GF-D8 (cell line): ENCODE measurements at places on chromosomes 6 and 20.
A peak's percentile ranks its signal among the peaks of the same experiment; 100 is the strongest.

DNA sequence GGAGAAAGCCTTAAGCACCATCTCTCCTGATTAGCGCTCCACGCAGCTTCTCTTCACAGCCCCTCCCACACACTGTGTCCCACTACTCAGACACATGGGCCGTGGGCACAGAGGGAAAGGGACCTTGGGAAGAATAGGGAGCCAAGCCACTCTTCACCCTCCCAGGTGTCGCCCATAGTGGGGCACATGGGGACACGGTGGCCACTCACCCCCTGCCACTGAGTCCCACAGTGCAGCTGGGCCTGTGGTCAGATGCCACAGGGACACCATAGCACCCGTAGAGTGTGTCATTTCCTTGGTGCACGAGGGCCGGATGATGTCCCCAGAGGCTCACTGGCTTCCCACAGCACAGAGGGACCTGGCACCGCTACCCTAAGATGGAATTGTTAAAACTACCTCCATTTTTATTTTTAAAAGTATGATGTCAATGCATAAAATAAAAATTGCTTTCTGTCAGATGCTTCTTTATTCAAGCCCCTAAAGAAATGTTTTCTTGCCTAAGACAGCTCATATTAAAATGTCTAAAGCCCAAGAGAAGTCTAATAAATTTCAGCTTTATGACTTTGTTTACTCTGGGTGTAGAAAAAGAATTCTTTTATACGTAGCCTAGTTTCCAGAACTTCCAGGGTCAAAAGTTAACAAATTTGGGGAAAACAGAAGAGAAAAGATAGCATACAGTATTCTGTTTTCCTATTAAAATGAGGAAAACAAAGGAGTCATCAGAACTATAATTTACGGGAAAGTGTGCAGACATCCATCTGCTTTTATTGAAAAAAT lies 191.0 kb upstream of the SNX9 start:
- DNase-seq, result peak; percentile 27

- no peak for DNase-seq
Measured at GRCh38 chr6:37650071-37650481, 47.6 kb downstream of the MDGA1 start.

DNA sequence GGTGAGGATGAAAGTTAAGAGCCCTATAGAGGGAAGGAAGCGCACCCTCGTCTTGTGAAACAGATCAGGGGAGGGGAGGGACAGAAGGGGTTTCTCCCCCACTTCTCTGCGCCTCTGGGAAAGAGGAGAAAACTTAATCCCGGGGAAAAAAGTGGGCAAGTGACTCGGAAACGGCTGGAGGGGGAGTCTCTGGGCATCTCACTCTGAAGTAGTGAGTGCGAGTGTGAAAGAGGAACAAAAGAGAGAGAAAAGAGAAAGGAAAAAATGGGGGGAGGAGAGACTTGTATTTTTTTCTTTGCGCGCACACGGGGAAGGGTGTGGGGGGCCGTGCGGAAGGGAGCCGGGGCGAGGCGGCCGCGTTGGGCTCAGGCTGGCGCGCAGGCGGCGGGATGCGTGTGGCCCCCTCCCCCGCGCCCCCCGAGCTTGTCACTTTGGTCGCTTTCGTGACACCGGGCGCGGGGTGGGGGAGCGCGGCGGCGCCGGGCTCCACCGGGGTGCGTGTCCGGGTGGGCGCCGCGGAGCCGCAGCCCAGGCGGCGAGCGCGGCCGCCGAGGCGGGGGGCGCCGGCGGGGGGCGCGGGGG lies 454 bp downstream of the L3MBTL3 start:
- DNase-seq, result no peak

DNA sequence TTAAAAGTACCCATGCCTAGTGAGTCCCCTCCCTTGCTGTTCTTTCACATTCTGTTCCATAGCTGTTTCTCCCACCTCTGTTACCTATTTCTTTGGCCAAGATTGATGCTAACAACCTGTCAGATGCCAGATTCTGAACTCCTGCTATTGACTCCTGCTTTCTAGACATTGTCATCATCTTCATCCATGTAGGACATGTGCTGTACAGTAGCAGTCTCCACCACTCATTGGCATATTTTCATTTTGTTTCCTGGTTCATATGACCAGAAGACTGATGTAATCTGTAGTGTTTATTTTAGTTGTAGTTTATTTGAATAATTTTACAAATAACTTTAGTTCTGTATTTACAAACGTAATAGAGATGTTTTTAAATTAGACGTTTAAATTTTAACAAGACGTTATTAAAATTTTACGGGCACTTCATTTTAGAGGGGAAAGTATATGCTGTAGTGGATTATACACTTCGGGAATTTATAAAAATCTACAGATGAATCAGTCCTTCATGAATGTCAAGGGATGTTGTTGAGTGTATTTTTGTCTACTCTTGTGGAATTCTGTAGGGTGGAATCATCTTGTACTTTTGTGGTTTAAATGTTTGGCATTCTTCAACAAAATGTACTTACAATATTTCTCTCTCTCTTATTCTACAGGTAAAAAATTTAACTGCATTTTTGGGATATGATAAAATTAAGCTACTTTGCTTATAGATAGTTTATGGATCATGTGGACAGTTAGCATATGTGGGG lies 34.1 kb downstream of the TRMT11 start:
- no peak for DNase-seq

DNA sequence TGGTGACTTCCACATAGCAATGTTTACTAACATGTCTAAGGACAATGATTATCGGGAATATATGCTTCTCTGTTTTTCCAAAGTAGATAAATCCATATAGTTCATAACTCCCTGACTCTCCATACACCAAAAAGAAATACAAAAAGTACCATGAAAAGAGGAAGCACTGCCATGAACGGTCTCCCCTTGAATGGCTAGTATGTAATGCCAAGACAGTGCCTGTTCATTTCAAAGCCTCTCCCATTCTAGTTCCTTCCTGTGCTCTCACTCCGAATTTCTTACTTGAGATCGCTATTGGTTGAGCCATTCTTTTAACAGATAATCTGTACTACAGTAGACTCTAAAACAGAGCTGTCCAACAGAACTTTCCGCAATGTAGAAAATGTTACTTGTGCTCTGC lies 54.8 kb upstream of the EDN1 start:
- no peak for DNase-seq

GRCh38 chr20:33825340-33826269 lies 14.5 kb downstream of the CHMP4B start:
- DNase-seq, result no peak

DNA sequence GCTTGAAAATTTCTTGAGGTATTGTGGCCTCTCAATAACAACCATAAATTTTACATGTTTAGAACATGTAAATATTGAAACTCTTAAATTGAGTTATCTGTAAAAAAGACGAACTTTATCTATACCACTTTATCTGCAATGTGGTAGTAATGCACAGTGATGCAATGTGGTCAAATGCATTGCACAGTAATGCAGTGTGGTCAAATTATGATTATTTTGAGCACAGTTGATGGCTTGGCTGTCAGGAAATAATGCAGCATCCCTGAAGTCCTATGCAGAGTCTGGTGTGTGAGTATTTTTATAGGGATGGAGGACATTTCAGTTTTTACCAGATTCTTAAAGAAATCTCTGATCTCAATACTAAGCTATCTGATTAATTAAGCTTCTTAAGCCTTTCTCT lies 5.1 kb downstream of the TTK start:
- no peak for DNase-seq

- no peak for DNase-seq
Measured at GRCh38 chr20:40821429-40821828, 132.4 kb upstream of the MAFB start.

GRCh38 chr20:20823476-20823881 lies 111.0 kb upstream of the RALGAPA2 start:
- DNase-seq, result no peak

DNA sequence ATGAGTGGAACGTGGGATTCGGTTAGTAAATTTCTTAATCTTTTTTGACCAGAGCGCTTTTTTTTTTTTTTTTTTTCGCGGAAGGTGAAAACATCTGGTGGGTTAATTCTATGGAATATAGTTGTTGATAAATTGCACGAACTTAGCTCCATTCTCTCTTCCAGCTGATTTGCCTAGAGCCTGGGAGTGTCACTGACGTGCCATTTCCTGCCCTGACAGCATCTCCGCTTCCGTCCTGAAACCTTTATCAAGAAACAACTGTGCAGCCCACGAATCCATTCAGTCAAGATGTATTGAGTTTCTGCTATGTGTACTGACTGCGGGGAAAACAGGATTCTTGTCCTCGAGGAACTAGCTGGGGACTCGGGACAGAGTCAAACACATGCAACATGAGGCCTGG lies 59.5 kb upstream of the TGM3 start:
- no peak for DNase-seq

GRCh38 chr6:163412801-163413344 lies 1.6 kb upstream of the QKI start:
- no peak for DNase-seq

DNA sequence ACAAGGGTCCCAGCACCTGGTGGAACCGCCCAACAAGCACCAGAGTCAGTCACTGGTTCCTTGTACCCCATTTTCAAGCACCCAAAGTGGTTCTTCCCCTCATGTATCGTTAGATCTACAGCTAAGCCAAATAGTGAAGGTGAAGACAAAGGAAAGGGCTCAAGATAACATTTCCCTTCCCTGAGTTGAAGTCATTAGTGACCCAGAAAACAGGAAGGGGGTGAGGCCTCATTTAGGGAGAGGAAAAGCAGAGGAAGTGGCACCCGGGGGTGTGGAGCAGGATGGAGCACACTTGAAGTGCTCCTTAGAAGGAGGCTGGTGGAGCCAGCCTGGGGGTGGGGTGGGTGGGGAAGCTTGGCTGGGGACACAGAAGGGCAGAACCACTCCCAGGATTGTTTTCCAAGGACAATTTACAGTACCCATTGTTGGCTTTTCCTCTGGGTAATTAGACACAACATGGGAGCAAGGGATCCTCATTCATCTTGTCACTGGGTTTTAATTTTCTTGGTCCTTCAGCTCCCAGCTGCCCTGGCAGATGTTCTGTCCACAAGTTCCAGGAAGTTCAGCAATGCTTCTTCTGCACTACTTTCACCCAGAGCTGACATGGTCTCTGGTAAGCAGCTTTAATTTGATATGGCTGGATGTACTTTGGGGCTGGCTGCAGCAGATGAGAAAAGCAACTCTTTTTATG lies 73.3 kb upstream of the CD93 start:
- peak; percentile 72 for DNase-seq

GRCh38 chr6:170516783-170517616 lies 36.1 kb downstream of the PSMB1 start:
- peak; percentile 51 for DNase-seq

GRCh38 chr6:93790981-93791380 lies 371.6 kb upstream of the EPHA7 start:
- DNase-seq, result no peak

DNA sequence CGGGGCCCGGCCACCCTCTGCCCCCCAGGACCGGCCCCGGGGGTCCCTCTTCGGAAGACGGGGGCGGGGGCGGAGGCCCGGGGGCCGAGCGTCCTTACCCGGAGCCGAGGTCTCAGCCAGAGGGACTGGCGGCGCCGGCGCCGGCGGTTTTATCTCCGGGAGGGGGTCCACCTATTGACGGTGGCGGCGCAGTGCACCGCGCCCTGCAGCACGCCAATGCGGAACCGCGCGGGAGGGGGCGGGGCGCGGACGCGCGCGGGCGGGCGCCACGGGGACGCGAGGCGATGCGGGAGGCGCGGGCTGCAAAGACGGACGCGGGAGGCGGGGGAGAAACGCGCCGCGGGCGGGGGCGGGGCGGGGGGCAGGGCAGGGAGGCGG lies at the start of gene EEF1A2:
Gene EEF1A2, minus strand, starts transcription at position 124 of the 378 bp plus-strand sequence. CDS start 1,320 bp downstream, outside the sequence.
- DNase-seq, result no peak

DNA sequence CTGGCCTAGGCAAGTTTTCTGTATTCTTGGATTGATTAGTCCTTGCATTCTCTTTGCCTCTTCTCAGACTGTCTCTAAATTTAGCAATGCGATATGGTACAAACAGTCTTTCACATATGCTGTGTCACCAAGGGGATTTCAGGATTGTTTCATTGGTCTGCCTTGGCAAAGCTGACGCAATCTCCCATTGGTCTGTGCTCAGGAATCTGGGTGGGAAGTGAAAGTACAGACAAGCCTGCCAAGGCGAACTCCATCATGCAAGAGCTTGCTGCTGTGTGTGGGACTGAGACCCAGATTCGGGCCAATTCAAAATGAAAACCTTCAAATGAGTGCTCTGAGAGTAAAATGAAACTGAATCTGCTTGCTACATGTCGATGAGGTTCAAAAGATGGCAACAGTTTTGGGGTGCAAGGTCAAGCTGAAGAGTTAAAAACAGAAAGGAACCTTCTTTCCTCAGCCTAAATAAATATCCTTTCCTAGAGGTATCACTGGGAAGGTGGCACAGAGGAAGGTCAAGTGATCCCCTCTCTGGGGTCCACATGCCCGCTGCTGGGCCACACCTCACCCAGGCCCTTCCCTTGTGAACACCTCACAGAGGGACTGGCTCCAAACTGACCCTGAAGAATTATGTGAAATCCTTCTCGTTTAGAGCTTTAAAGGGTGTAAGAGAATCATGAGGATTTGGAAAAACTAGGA lies 198.8 kb upstream of the PREP start:
- DNase-seq, result no peak

- DNase-seq, result no peak
Measured at GRCh38 chr6:149140910-149141290, 176.6 kb upstream of the TAB2 start.

GRCh38 chr6:6610031-6610591 lies 21.6 kb downstream of the LY86 start:
- no peak for DNase-seq

DNA sequence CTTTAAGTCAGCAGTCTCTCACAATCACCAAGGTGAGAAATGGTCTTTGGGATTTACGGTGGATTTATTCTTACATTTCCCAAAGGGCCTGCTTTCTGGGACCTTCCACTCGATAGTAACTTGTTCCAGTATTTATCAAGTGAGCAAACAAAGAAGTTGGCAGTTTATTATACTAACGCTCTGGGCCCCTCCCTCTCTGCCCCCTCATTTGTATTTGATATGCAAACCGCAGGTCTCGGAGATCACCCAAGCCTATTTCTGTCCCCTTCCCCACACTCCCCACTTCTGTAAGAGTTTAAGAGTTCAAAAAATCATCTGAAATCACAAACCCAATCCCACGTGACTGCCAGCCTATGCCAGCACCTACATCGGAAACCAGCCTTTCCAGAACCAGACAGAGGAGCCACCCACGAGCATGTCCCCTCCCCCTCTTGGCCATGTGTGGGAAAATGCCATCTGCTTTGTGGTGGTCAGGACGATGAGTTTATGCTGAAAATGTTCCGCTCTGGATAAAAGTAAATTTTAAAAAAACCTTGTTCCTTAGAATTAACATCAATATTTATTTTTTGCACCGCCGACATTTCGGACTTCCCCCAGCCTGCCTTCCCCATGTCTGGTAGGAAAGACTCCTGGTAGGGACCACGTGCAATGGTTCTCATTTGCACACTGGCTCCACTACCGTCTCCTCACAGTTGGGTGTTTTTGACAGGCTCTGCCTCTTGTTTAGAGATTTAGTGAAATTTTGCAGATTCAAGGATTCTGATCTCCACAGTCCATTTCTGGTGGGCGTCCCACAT lies 281.0 kb downstream of the TFAP2C start:
- no peak for DNase-seq

- DNase-seq, result no peak
Measured at GRCh38 chr6:158867381-158868121, 48.4 kb upstream of the EZR start.

- DNase-seq, result no peak
Measured at GRCh38 chr20:6680854-6681253, 86.6 kb upstream of the BMP2 start.
